ENCODE measurements at places on chromosomes 1 and 21. TPM values are rescaled to one million over a fixed set of nuclear protein-coding genes. Genes with fewer than 3 reads are reported as not detected.

VWA5B1 gene
- not detected for total RNA-seq

SLC9C2 gene
- total RNA-seq, result not detected

CBR1 gene
- total RNA-seq, result 161 TPM

CELA3A gene
- total RNA-seq, result not detected

C1orf141 gene
- not detected for total RNA-seq

ADAMTSL4 gene
- 66.5 TPM for total RNA-seq

LAMC2 gene
- 15.3 TPM for total RNA-seq

RAB25 gene
- total RNA-seq, result 22.1 TPM

LRRC53 gene
- total RNA-seq, result not detected

DNA sequence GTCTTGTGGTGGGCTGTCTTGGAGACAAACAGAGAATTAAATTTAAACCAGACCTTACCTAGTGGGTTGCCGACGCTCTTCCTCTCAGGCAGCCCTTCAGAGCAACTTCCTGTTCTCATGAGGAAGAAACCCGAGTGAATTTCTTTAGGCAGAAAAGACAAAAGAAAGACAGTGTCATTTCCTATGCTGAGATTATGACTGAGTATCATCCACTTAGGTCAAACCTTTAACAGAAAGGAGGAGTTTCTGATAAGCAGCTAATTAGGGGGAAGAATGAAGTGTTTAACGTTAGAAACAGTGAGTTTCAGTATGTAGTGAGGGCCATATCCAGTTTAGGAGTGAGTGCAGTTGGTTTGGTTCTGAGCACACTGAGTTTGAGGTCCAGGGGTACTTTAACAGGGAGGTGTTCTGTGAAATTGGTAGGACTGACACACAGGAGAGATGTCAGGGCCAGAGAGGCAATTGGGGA is 38.7 kb downstream of the FASLG start:
- ATAC-seq, result no peak

GRCh38 chr1:114745291-114745690 is 12.5 kb downstream of the CSDE1 start:
- no peak for ATAC-seq

DNA sequence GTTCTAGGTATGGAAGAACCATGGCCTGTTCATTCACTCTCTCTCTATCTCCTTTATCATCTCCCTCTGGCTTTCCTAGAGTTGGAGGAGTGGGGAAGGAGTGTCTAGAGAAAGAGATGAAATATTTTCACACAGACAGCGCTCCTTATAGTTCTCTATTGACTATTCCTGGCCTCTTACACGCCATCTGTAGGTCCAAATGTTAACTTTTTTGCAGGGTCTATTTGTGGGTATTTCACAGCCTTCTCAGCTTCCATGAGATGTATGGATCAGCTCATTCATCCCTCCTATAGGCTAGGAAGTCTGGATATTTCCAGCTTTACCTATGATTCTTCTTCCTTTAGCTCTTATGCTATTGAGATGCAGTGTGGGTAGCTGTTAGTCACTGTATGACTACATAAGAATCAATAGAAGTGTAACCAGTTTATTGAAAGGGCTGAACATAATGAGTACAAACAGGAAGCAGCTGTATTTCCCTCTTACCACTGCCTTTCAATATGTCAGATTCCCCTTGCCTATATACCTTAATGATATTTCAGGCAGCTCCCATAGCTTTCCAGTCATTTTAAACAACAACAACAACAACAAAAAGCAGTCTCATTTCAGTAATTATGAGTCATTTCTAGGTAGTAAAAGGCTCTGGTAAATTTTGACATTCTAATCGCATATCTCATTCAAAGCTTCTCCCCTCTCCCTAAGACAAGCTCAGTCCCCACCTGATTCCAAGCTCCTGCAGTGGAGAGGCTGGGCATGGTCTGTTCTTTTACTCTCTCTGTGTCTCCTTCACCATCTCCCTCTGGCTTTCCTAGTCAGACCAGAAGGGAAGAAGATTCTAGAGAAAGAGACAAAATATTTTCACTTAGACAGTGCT is 149.5 kb downstream of the TTLL7 start:
- no peak for ATAC-seq

GRCh38 chr1:155925506-155925905 is 8.7 kb downstream of the KHDC4 start:
- ATAC-seq, result no peak

GRCh38 chr1:38600905-38601304 is 258.7 kb downstream of the RRAGC start:
- no peak for ATAC-seq

GRCh38 chr1:177659281-177659680 is 310.6 kb downstream of the SEC16B start:
- no peak for ATAC-seq

- ATAC-seq, result no peak
Observed at GRCh38 chr1:237205400-237206064, 163.5 kb downstream of the RYR2 start.

GRCh38 chr1:214317734-214318133 is 36.8 kb downstream of the SMYD2 start:
- ATAC-seq, result no peak

DNA sequence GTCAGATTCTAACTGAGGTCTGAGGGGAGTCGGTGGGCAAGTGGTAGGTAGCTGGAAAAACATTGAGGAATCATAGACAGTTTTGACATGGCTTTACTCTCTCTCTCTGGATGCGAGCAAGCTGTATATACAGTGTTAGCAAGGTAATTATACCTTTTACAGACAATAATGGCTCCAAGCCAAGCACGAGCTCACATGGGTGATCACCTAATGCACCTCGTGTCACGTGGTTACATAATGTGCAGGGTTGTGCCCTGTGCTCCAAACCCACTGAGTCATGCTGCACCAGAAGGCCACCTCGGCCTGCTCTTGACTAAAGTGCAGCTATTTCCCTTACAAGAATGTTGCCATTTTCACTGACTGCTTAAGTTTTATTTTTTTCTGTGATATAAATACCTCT is 7.6 kb upstream of the CLCA2 start:
- ATAC-seq, result no peak

GRCh38 chr21:24420689-24421088 is 1186.6 kb downstream of the MRPL39 start:
- ATAC-seq, result no peak

DNA sequence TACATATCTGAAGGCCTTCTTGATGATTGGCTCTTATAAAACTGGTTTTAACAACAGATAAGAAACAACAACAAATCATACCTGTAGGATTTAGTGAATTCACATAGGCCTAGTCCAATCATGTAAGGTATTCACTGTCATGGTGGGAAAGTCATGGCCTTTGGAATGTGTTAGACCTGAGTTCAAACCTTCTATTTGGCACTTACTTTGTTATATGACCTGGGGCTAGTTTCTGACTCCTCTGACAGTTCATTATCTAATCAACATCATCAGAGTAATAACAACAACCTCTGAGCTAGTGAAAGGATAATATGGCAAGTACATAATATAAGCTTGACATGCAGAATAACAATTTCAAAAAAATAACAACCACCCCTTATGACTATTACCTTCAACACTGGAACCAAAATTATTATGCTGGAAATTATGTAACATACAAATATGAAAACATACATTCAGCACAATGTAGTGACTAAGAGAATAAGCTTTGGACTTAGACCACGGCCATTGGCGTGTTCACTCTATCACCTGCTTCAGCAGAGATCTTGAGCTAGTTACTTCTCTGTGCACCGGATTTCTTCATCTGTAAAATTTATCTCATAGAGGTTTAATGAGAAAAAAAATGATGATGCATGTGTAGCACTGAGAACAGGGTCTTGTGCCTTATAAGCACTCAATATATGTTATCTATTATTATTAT is 597.6 kb downstream of the LMO4 start:
- ATAC-seq, result no peak

- ATAC-seq, result no peak
Observed at GRCh38 chr1:87451229-87451920, 122.7 kb downstream of the LMO4 start.

GRCh38 chr1:25054526-25055323 is 124.6 kb upstream of the RUNX3 start:
- no peak for ATAC-seq

GRCh38 chr1:201324306-201324705 is 41.0 kb downstream of the PKP1 start:
- no peak for ATAC-seq

DNA sequence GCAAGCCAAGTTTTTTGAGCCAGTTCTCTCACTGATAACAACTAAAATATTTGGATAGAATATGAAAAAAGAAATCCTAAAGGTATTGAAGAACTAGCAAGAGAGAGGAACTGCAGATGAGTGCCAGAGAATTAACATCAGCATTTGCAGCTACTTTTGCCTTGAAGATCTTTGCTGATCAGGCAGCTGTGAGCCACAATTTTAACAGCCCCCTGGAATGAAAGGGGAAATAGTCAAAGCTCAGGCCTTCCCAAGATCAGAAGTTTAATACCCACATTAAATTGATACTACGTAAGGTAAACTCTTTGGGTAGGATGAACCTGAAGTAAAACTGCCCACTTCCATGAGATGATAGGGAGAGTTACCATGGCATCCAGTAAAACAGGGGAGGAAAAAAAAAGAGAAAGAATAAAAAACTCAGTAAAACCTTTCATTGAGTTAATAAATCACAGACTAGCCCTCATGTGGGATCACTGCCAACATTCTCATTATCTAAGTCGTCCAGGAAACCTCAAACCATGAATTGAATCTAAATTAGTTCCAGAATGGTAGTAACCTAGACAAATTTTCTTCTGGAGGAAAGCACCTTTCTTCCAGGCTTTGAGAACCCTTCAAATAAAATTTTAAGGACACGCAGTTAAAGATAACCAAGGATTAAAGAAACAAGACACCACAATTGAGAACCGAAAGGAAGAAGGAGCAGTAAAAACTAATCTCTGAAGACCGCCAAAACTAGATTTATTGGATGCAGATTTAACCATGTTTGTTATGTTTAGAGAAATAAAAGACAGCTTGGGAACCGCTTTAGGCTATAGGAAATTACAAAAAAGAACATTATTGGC is 28.3 kb downstream of the SCP2 start:
- no peak for ATAC-seq

- ATAC-seq, result peak; percentile 35
Observed at GRCh38 chr1:77831976-77832711, 52.7 kb downstream of the MIGA1 start.

DNA sequence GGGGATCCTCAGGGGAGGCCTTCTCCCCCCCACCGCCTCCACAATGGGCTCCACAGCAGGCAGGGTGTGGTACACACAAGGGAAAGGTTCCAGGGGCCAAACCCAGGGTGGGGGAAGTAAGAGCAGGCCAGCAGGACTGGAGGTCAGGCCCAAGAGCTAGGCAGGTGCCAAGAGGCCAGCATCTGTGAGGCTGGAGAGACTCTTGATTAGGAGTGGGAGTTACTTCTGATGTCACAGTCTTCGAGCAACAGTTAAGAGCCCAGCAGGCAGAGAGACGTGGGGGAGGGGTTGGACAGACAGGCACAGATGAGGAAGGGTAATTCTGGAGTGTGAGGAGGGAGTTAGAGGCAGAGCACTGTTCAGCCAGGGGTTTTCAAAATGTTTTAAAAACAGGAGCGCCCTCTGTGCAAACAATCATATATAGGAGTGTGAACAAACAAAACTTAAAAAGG is 55.8 kb downstream of the SLC9A1 start:
- ATAC-seq, result peak; percentile 14

GRCh38 chr1:152141971-152142584 is 16.9 kb downstream of the RPTN start:
- no peak for ATAC-seq

- ATAC-seq, result no peak
Observed at GRCh38 chr1:14913482-14914177, 239.9 kb upstream of the TMEM51 start.

GRCh38 chr1:10686404-10687040 is 109.9 kb downstream of the CASZ1 start:
- ATAC-seq, result no peak

DNA sequence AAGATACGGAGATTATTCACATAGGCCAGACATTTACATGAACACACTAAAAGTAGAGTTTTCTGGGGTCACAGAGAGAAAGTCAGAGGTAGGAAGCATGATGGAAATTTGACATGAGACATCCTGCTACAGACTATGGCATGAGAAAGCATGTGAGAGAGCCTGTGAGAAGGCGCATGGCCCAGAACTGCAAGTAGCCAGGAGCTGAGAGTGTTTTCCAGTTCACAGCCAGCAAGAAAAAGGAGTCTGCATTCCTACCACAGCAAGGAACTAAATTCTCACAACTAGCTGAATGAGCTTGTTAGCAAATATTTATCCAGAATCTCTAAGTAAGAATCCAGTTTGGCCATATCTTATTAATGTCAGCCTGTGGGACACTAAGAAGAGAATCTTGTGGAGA is 673.3 kb downstream of the BRINP3 start:
- ATAC-seq, result no peak

All from gastroesophageal sphincter (tissue), 4 donors.